PC-3 (cell line): ENCODE measurements at places on chromosomes 2 and 18. TPM values are rescaled to one million over a fixed set of nuclear protein-coding genes. Genes with fewer than 3 reads are reported as not detected.

GRCh38 chr18:21769206-21769605 is 28.6 kb downstream of the MIB1 start:
- no peak overlapping the region for H3K27ac ChIP-seq
- no peak for DNase-seq
- no peaks in the 10 kb centered on the region for H3K27me3 ChIP-seq
- peaks cover 15% of the 10 kb centered on the region; the same call in 1 of the 2 replicates for H3K36me3 ChIP-seq

DNA sequence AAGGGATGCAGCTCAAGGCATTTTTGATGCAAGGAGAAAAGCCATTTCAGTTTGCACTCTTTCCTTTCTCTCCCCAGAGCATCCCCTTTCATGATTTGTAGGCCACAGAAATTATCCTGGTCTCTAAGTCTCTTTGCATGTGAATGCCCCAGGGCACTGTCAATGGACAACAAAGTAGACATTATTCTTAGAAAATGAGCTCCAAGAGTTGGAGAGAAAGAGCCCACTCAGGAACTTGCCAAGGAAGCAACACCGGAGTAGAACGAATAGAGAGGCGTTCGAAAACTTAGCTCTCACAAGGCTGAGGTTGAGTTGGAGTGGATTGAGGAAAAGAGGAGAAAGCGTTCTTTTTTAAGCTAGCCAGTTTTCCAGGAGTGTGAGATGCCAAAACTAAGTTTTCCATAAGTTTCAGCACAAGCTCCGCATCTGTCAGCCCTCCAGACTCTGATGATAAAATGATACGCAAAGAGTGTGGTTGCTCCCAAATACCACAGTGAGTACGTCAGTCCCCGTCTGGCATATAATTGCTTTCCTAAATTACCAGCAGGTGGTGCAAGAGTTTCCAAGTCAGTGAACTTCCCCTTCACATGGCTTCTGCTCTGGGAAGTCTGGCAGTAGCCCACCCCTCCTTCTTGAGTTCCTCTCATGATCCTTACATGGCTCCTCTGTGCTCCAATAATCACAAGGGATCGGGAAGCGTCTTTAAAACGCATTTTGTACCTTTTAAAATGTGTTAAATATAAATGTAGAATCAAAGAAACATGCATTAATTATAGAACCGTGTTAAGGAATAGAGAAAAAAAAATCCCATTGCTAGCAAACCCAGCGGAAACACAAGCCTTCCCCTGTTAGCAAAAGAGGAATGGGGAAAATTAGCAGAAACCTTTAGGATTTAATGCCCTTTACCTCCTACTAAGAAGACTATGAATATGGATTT is 1060.6 kb upstream of the FANCL start:
- H3K27me3 ChIP-seq = peaks cover 33% of the 10 kb centered on the region
- no peak overlapping the region for H3K27ac ChIP-seq
- no peaks in the 10 kb centered on the region for H3K4me1 ChIP-seq
- no peaks in the 10 kb centered on the region for H3K36me3 ChIP-seq
- no peak overlapping the region for H3K4me3 ChIP-seq

- H3K36me3 ChIP-seq = peaks cover 10% of the 10 kb centered on the region; the same call in 1 of the 2 replicates
- no peaks in the 10 kb centered on the region for H3K27me3 ChIP-seq
- no peak overlapping the region for H3K27ac ChIP-seq
- DNase-seq = no peak
- peaks cover 33% of the 10 kb centered on the region for H3K4me1 ChIP-seq
These were observed 22.7 kb downstream of the MPPE1 start for GRCh38 chr18:11885278-11885947.

DNA sequence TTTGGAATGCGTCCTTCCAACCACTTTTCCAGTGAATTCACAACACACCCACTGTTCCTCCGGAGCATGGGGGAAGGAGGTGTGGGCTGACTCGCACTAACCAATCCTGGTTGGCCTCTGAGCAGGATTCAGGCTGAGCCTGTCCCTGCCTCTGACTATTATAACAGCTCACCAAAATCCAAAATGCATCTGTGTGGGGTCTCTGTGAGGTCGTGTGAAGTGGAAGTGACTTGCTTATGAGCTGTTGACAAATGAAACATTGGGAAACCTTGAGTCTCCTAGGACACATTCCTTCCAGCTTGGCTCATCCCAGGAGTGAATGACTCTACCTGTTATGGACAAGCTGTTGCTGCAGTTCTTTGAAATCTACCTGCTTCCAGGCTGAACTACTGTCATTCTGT is 1.5 kb downstream of the CIDEA start:
- no peak overlapping the region for H3K4me3 ChIP-seq
- H3K36me3 ChIP-seq = no peaks in the 10 kb centered on the region
- no peaks in the 10 kb centered on the region for H3K27me3 ChIP-seq
- peak overlapping the region; percentile 80 for H3K27ac ChIP-seq

DNA sequence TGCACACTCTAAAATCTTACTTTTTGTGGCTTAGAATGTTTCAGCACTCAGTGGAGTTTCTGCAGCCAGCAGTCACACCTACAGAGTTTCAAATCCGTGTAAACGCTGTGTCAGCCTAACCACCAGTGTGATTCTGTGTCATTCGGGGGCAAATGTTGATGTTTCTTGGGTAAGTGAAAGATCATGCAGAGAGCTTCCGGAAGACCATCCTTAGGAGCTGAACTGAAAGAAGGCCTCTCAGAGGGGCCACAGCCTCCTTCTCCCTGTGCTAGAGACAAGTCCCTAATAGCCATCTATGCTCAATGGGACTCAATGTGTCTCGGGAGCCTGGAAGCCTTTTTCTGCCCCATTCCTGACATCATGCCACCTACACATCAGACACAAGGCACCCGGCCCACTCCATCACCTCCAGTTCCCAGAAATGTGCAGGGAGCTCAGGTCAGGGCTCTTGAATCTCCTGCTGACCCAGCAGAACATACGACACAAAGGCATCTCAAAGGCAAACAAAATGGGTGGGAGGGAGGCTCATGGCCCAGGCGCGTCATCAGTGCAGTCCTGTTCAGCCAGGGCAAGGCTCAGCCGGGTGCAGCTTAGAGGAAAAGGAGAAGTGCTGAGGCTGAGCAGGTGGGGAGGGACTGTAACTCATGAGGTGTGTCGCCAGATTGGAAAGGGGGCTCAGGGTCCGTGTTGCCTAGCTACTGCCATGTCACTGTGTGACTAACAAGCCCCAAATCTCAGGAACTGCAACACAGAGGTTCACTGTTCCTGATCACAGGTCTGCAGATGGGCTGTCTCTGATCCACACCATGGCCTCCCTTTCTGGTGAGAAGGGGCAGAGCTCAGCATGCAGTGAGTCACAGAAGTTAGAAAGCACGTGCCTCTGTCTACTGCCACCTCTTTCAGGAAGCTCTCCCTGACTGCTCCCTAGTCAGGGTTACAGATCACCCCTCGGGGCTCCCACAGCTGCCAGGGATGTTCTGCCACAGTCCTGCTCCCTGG is 82.0 kb downstream of the SMAD7 start:
- H3K36me3 ChIP-seq = no peaks in the 10 kb centered on the region
- no peak overlapping the region for H3K27ac ChIP-seq
- H3K4me1 ChIP-seq = peaks cover 10% of the 10 kb centered on the region
- H3K4me3 ChIP-seq = no peak overlapping the region
- no peaks in the 10 kb centered on the region for H3K27me3 ChIP-seq

DNA sequence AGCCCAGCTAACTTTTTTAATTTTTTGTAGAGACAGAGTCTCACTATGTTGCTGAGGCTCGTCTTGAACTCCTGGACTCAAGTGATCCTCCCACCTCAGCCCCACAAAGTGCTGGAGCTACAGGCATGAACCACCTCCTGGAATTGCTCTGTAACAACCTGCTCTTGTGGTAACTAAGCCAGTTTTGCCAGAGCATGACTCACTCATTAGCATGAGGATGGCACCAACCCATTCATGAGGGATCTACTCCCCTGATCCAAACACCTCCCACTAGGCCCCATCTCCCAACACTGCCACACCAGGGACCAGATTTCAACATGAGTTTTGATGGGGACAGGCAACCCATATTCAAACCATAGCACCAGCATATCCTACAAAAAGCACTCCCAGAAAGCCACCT is 348.9 kb upstream of the RAB12 start:
- H3K36me3 ChIP-seq = no peaks in the 10 kb centered on the region
- H3K27me3 ChIP-seq = no peaks in the 10 kb centered on the region
- H3K27ac ChIP-seq = no peak overlapping the region
- peak; percentile 68 for DNase-seq
- no peak overlapping the region for H3K4me3 ChIP-seq

NIFK gene
- 42.1 and 64.1 TPM in 2 replicates for total RNA-seq

- H3K27me3 ChIP-seq = no peaks in the 10 kb centered on the region
- peaks cover 6% of the 10 kb centered on the region; the same call in 1 of the 2 replicates for H3K4me1 ChIP-seq
- no peak overlapping the region for H3K27ac ChIP-seq
- H3K4me3 ChIP-seq = no peak overlapping the region
These were observed 181.7 kb downstream of the ATAD2B start for GRCh38 chr2:23745068-23745725.

- H3K4me3 ChIP-seq = no peak overlapping the region
- H3K27me3 ChIP-seq = no peaks in the 10 kb centered on the region
- H3K27ac ChIP-seq = no peak overlapping the region
- H3K4me1 ChIP-seq = no peaks in the 10 kb centered on the region
- DNase-seq = peak; percentile 90
These were observed 35.8 kb upstream of the AFF3 start for GRCh38 chr2:100178085-100178788.

DNA sequence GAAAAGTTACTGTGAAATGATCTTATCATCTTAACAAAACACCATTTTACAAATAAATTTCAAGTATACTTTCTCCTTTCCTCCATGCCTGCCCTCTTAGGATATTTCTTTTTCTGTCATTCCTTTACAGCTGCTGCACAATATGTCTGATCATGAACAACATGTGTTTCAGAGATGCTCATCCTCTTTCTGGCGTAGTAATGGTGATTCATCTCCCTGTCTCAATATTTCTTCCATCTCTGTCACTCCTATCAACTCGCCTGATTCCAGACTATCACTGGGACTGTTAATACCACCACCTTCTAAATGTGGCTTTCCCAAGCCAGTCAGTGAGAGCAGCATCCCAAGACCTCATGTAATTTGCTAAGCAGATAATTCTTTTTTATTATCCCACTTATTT is 290.5 kb downstream of the GULP1 start:
- no peaks in the 10 kb centered on the region for H3K27me3 ChIP-seq
- H3K27ac ChIP-seq = no peak overlapping the region
- no peak for DNase-seq
- H3K4me3 ChIP-seq = no peak overlapping the region
- H3K4me1 ChIP-seq = no peaks in the 10 kb centered on the region

DNA sequence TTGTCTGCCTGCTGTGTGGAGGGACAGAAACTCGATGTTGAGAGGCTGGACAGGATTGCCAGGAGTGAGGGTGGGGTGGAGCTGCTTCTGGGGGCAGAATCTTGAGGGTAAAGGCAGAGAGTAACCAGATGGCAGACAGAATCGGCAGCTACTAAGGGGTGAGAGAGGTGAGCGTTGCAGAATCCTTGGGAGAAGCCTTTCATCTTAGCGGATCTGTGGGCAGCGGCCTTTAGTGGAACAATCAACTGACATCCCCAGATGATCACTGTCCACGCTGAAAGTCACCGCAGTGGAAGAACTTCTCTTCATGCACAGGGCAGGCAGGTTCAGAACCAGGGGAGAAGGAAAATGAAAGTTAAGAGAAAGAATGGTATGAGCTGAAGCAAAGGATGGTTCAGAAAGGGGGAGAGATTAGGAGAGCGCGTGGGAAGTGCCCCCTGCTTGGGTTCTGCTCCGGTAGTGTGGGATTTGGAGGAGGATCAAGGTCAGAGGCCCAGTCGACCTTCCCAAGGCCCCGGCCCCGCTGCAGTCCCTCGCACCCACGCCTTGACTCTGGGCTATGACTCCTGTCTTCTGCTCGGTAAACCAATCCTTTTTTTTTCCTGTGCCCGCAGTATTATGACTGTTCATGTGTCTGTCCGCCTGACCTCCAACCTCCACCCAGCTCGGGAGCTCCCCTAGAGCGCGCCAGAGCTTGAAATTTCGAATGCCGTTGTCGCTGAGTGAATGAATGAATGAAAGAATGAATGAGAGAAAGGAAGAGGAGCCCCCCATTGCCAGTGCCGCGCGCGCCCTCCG is 584 bp downstream of the BOLA3 start:
- no peaks in the 10 kb centered on the region for H3K27me3 ChIP-seq
- H3K4me1 ChIP-seq = peaks cover 13% of the 10 kb centered on the region
- DNase-seq = peak; percentile 27
- H3K4me3 ChIP-seq = peak overlapping the region; percentile 99

DNA sequence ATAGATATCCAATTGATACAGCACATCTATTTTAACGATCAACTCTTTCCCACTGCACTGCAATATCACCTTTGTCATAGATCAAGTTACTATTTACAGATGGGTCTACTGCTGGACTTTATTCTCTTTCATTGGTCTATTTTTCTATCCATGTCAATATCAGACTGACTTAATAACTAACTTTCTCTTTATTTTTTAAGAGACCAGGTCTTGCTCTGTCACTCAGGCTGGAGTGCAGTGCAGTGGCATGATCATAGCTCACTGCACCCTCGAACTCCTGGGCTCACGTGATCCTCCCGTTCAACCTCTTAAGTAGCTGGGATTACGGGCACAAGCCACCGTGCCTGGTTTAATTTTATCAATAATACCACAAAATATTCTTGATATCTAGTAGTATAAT is 71.2 kb downstream of the TLK1 start:
- H3K27ac ChIP-seq = no peak overlapping the region
- no peaks in the 10 kb centered on the region for H3K27me3 ChIP-seq
- H3K4me1 ChIP-seq = peaks cover 5% of the 10 kb centered on the region
- no peak overlapping the region for H3K4me3 ChIP-seq
- no peaks in the 10 kb centered on the region for H3K36me3 ChIP-seq

DNA sequence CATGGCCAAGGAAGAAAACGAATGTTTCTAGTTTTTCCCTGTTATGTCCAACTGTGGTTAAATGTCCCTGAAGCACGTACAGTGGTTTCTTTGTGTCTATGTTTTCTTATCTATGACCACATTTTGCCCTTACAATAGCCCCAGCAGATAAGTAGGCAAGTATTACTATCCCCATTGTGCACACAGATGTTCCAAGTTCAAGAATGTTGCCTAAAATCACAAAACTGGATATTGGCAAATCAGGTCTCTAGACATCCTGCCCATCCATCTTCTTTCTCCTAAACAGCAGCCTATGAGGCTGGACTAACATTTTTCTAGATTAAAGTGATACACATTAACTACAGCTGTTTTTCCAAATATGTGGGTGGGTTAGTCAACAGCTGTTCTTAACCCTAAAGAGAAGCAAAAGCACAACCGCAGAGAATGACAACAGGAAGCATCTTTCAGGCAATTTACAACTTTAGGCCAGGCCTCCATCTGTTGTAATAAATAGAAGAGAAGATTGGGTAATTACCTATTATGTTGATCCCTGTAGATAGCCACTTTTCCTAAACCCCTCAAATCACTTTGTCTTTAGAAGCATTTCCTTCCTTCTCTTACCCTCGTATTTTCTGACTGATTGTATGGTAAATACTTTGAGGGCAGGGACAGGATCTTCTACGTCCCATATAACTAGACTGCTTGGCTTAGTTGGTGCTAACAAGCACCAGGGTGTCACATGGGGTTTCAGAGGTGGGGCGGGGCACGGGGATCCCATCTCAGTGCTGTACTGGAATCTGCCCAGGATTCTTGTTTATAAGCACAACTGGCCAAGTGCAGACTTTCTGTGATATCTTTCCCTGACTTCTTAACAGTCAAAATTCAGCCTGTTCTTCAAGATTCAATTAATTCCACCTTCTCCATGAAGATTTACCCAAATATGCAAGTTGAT is 132.1 kb upstream of the SETBP1 start:
- no peaks in the 10 kb centered on the region for H3K27me3 ChIP-seq
- no peak for DNase-seq
- no peak overlapping the region for H3K4me3 ChIP-seq
- H3K27ac ChIP-seq = no peak overlapping the region
- no peaks in the 10 kb centered on the region for H3K36me3 ChIP-seq
- no peaks in the 10 kb centered on the region for H3K4me1 ChIP-seq
